ENCODE measurements at places on chromosomes 13 and 19.
A peak's percentile ranks its signal among the peaks of the same experiment; 100 is the strongest.

GRCh38 chr13:111342721-111343120 lies 22.3 kb downstream of the TEX29 start:
- no peak for DNase-seq

- DNase-seq = no peak
Observed at GRCh38 chr13:112742583-112742982, 52.7 kb downstream of the ATP11A start.

GRCh38 chr19:3576696-3577443 lies 4.1 kb downstream of the HMG20B start:
- DNase-seq = no peak

DNA sequence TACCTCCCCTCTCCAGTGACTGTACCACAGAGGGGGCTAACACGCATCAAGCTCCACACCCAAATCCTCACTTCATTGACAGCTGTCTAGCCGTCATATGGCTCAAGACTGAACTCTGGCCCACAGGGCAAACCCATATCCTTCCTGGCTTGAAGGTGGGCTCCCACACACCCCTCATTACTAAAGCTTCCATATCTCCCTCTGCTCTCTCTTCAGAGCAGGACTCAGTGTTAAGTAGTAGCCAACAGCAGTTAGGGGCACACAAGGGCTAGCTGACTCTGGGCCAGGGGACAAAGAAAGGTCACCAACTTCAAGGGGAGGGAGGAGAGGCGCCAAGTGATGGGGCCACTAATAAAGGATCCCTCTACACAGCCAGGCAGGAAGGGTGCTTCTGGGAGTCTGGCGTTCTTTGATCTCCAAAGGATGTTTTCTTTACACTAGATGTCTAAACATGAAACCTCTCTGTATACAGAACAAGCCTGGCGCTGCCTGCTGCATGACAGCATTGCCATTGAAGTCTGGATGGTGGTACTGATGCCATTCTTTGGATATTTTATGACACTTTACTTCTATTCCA lies 8.1 kb downstream of the PEG3 start:
- no peak for DNase-seq

GRCh38 chr19:53182202-53182601 lies 11.0 kb downstream of the ZNF665 start:
- DNase-seq = no peak

DNA sequence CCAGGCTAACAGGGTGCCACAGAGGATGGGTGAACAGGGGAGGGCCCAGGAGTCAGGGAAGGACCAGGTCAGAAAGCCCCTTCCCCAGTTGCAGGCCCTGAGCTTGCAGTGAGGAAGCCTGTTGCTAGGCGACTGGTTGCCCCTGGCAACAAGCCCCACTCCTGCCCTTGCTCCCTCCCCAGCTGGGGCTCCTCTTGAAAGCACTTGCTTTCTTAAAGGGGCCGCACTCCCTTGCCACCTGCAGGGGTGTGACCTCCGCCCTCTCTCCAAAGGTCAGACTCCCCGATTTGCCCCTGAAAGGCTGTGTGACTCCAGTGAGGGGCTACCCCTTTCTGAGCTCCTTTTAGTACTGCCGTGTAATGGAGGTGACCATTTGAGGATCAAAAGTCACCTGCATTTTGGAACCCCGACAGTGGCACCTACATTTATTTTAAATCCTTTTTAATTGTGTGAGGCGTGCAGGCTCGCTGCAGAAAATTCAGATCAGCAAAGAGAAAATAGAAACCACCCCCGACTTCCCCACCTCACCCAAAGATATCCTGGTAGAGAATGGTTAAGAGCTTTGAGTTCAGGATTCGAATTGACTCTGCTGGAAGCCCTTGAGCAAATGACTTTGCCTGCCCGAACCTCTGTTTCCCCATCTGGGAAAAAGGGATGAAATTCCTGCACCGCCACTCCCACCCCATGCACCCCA lies 4.8 kb downstream of the FCHO1 start:
- peak; percentile 28 for DNase-seq

DNA sequence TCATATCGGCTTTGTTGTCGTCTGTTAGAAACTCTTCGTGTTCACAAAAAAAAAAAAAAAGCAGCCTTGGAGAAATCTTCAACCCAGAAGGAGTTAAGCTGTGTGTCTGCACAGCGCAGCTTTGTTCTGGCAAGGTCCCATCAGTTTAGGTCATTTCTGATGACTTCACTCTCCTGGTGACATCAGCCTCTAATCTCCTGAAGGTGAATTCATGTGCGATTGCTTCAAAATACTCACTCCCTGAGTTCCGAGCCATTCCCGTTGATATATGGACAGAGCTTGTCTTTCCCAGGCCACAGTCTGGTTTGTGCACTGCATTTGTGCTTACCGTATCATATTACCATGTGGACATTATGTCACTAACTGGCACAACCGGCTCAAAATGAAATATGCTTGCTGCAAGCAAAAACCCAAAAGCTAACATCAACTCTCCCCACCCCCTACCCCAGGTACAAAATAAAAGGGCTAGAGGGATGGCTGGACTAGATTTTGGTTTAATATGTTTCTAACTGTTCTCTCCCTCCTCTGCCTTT lies 342.4 kb downstream of the KCNRG start:
- no peak for DNase-seq

DNA sequence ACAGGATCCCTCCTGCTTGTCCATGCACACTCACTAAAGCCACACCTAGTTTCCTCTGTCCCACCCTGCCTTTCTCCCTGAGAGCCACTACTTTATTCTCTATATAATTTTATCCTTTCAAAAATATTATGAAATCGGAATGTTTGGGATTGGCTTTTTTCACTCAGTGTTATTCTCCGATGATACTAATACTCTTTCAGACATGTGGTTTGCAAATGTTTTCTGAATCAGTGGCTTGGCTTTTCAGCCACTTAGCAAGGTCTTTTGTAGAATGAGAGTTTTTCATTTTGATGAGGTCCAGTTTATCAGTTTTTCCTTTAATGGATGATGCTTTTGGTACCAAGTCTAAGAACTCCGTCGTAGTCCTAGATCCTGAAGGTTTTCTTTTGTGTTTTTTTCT lies 11.6 kb downstream of the SPATA13 start:
- no peak for DNase-seq

GRCh38 chr13:41956272-41956671 lies 4.6 kb downstream of the VWA8 start:
- DNase-seq = no peak

DNA sequence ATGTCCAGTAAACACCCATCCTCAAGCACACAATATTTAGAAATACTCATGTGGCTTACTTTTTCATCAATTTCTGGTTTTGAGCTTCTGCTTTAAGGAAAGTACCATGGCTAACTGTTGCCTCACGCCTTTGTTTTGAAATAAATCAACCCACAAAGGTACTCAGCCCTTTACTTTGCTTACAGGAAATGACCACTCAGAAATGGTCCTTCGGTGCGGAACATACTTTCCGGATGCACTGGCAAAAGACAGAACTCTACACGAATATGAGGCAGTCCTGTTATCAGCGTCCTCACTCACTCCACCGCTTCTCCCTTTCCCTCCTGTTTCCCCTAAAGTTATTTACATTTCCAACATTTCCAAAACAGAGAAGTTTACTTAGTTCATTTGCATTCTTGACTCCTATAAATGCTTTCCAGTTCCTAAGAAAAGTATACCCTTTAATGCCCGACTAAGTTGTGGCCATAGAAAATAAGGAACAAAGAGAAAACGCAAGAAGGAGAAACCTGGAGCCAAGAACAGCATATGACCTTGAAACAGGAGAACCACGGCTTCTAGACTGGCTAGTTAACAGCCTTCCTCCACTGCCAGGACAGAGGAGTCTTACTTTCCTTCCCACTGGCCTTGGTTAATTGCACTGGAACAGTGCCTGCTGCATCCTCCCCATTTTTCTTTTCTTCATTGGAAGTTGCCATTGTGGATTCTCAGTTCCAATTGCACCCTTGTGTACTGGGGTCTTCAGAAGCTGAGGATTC lies 10.6 kb downstream of the FPR2 start:
- no peak for DNase-seq

DNA sequence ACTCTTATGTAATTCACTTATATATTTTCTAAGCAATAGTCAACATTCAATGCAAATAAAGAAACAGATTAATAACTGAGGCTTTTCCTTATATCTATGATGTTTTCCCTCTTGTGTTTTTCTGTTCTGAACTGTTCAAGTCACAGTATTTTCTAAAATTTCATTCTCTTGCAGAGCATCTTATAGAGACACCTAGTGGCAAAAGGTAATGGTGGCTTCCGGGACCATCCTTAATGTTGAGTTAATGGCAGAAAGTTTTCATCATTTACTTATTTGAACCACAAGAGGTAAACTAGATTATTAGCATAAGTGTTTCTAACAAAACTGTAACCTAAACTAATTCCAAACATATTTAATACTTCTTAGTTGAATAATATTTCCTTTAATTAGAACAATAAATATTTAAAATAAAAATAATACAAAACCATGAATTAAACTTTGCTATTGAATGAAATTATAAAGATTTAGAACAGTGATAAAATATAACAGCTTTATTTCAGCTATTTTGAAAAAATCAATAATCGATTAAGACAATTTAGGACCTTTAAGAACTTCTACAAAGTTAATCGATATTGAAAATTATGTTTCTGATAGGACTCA lies 1.7 kb upstream of the SLITRK5 start:
- no peak for DNase-seq

All from CD4-positive, alpha-beta T cell treated with Interleukin-6 at 100 ng/mL for 8 hours (primary cell).